ENCODE measurements at places on chromosomes 2 and 18.

- DNase-seq: no peak
Measured at GRCh38 chr18:60686142-60686541, 313.6 kb upstream of the MC4R start.

DNA sequence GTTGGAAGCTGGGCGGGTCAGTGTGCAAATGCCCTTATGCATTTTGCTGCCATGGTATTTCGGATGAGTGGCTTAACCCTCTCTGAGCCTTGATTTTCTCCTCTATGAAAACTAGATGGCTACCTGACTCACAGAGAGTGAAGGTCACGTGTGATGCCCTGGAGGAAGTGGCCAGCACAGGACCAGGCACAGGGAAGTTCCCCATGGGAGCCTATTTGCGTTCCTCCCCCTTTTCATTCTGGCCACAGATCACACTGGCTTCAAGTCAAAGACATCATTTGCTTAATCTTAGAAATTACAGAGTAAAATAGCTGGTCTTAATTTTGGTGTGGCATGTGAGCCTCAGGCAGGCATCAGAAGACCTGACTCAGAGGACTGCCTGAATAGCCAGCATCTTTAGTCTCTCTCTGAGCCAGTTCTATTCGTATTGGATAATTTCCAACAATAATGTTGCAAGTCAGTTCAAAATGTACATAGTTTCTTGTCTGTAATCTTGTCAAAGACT is 57.6 kb upstream of the CD302 start:
- DNase-seq: no peak

GRCh38 chr18:23972453-23972852 is 42.1 kb upstream of the TTC39C start:
- no peak for DNase-seq

DNA sequence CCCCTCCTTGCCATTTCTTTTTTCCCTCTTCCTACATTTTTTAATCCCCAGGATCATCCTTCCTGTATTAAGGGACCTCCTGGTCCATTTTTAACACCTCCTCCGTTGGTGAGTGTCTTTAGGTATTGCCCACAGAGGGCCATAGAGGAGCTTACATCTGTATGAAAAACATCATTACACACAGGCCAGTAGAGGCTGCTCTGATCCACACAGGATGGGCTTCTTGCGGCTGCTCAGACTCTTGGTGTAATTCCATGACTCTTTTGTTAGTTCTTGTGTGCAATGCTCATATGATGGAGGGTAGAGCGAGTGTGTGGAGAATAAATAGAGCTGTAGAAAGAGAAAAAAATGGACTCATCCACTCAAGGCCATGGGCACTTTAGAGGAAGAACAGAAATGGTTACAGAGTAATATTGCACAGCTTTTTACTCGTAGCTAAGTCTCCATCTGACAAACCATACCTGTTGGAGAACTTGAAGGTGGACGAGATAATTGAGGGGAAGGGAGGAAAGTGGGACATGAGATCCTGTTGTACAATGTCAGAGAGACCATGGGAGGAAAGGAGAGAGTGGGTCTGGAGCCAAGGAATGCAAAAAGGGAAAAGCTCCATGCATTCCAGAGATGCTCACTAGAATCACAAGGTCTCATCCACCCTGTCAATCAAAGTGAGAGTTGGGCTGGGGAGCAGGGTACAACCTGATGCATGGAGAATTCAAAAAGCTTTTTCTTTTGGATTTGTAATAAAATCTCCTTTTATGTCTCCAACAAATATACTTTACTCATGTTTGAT is 129.7 kb upstream of the TNP1 start:
- DNase-seq: no peak

GRCh38 chr18:33580546-33580945 is 2.5 kb downstream of the ASXL3 start:
- DNase-seq: no peak

DNA sequence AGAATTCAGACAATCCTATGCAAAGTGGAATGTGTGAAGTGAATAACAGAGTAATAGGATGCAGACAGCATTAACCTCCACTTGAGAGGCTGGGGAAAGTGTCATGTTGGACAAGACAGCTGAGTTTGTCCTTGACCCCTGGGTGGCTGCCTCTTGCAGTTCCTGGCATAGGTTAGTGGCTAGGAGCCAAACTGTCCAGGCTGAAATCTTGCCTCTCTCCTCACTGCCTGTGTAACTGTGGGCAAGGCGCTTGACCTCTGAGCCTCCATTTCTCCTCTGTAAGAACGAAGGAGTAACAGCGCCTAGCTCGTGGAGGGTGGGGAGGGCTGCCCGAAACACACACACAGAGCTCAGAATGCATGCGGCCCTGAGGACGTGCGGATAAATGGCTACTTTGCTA is 34.8 kb upstream of the LDLRAD4 start:
- DNase-seq: no peak

DNA sequence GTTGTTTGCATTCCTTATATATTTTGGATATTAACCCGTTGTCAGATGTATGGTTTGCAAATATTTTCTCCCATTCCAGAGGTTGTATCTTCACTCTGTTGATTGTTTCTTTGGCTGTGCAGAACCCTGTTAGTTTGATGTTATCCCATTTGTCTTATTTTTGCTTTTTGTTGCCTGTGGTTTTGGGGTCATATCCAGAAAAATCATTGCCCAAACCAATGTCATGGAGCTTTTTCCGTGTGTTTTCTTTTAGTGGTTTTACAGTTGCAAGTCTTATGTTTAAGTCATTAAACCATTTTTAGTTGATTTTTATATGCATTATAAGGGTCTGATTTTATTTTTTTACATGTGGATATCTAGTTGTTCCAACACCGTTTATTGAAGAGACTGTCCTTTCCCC is 35.8 kb downstream of the PPIG start:
- DNase-seq: no peak

DNA sequence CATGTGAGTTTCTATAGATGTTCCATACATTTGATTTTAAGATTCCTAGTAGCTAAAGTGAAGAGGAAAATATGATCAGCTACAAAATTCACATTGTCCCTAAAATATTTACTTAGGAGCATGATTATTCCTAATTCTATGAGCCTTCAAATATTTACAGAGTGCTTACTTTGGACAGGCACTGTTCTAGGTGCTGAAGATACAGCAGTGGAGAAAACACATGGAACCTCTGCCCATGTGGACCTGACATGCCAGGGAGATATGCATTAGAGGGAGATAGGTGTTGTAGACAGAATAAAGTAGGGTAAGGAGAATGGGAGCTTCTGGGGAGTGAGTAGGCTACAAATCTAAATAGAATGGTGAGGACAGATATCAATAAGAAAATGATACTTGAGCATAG is 62.6 kb upstream of the TACR1 start:
- DNase-seq: no peak

- DNase-seq: no peak
Measured at GRCh38 chr2:26284132-26284531, 39.4 kb downstream of the HADHB start.

GRCh38 chr2:100765481-100765880 is 54.5 kb upstream of the NPAS2 start:
- DNase-seq: no peak

GRCh38 chr2:27088634-27089033 is 2.1 kb downstream of the KHK start:
- DNase-seq: no peak

- peak; percentile 98 for DNase-seq
Measured at GRCh38 chr18:74147779-74148542, at the start of the genes FBXO15 and TIMM21. Gene FBXO15 (minus strand): TSS chr18:74147834. CDS start chr18:74147785, 49 bp downstream. Gene TIMM21 (plus strand): TSS chr18:74148523. CDS start chr18:74148809, 286 bp downstream.

GRCh38 chr2:3603536-3604206 is 8.8 kb downstream of the COLEC11 start:
- peak; percentile 7 for DNase-seq

DNA sequence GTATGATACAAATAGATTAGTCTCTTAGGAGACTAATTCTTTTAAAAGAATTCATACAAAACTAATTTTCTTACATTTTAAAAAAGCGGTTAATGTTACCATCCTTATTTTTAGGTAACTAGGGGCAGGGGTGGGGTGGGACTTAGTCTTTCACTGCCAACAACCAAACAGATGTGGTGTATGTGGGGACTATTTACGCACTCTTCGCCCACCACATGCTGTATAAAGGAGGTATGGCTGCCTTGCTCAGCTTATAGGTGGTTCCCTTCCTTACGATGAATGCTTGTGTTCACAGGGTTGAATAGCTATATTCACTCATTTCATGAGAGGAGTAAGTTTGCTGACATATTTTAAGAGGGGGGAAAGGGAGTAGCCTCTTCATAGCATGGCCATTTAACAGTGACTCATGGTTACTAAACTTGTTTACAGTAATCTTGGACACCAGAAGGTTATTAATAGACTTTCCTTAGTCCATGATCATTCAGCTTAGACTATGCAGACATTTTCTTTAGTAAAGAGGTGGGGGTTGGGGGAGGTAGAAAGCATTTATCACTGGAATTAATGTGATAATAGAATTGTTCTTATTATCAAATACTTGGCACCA is 61.8 kb downstream of the CAB39 start:
- no peak for DNase-seq

DNA sequence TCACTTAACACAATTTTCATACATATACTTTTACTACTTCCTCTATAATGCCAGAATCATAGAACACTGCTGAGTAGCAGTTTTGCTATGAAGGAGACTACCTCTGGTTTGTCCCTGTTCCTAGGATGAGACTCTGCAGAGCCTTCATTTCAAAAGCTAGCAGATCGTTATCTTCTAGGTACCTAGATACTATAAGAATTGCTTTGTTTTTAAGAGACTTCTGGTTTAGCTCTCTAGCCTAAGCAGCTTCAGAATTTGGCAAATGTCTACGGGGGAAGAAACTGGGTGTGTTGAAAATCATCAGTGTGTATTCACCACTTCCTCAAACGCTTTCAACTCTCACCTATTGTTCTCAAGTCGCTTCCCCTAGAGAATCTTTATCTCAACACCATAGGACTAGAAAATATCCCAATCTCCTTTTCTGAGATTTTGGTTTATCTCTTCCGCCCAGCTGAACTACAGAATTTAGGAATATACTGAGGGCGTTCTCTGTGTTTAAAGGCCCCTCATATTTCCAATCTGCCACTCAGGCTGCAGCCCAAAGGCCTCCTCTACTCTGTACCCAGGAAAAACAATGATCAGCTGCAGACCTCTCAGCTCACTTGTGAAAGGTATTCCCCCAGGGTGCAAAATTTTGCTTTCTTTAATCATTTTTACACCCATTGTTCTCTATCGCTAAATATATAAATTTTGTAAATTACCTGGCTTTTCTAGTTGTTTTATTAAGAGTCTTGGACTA is 28.7 kb downstream of the SMAD2 start:
- peak; percentile 38 for DNase-seq

DNA sequence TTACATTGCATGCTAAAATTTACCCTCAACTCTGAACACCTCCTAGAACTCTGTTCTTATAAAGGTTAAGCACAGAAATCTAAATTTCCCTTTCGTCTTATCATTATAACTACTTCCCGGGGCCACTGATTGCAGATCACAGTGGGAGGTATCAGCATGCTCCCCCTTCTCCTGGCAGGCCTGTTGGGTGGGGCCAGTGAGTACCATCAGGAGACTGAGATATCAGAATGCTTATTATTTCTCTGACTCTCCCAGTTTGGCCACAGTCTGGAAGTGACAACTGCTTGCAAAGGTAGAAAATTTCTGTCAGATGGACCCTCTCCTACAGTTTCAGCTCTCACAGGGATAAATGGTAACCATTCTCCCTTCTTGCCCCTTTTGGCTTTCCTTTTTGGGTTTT is 62.6 kb downstream of the DSEL start:
- no peak for DNase-seq

GRCh38 chr2:231342061-231342711 is 53.3 kb upstream of the B3GNT7 start:
- no peak for DNase-seq

GRCh38 chr2:203737360-203737759 is 30.9 kb downstream of the CD28 start:
- DNase-seq: no peak

DNA sequence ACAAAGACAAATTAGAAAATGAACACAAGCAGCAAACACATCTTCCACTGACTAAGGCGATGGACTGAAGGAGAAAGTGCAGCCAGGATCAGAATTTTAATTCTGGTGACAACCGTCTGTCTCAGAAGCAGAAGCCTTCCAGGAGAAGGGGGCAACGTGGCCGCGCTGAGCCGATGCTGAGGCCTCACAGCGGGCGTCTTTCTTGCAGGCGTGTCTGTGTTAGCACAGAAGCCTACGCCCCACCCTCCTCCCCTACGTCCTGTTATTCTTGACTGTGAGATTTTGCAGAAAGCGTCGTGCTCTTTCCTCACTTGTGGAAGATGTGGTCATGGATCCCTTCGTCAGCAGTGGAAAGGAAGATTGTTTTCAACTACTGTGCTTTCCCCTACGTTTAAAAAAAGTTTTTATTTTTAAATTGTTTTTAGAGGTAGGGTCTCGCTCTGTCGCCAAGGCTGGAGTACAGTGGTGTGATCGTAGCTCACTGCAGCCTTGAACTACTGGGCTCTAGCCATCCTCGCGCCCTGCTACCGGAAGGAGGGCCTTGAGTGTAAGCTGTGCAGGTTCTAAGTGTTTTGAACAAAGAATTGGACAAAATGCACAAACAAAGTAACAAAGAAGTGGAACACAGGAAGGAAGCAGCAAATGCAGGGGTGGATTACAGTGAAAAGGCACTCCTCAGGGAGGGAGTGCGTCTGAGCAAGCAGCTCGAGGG is 422.0 kb downstream of the GALR1 start:
- DNase-seq: no peak

- no peak for DNase-seq
Measured at GRCh38 chr2:98453531-98453930, 8.9 kb downstream of the INPP4A start.

DNA sequence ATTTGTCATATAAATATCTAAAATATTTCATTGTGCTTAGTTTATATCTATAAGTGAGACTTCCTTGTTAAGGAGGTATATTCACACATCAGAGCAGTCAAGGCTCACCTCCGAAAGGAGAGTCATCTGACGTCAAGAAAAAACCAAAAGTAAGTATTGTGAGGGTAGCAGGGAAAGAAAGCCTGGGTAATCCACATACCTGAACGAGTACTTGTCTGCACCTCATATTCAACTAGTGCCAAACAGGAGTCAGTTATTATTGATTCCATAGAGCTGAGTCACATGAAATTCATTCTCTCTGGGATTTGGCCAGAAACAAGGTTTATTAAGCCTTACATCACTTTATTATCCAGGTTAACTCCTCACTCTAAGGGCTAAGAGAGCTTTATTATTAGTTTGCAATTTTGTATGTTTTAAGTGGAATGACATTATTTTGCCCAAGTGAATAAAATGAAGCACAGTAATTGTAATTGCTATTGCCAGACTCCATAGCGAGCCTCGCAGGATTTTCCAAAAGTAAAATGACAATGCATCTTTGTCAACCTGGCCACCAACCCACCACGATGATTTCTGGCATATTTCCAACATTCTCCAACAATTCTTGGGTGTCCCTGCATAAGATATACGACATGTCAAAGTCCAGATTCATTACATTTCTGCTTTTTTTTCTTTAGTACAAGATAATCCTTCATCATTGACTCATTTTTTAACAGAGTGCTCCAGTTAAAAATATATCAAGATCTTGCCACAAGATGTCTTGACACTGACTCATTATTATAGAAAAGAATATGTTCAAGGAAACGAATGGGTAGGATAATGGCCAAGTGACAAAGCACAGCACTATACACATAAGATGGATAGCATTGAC is 1210.4 kb upstream of the ACVR2A start:
- no peak for DNase-seq

Measured in activated CD8-positive, alpha-beta T cell treated with anti-CD3 and anti-CD28 coated beads, Interleukin-2, amount 10 ng/mL, durations not matched to agents 7 days and 5 days (primary cell).